ENCODE measurements at places on chromosomes 5 and 9.

DNA sequence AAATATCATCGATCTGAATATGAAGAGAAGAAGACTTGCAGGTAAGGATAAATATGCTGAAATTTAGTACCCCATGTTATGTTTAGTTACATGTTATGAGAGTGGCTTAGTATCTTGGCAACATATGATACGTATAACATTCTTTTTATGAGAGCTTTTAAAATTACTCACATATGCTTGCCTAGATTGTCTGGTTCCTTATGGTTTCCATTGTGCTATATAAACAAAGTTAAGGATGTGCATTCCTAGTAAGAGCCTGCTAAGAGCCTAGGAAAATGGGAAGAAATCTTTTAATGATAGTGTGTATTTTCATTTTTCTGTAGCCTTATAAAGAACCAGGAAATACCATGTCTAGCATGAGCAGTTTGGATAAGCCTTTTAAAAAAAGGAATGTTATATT, 112.0 kb upstream of the KCNN2 start:
- DNase-seq = no peak

DNA sequence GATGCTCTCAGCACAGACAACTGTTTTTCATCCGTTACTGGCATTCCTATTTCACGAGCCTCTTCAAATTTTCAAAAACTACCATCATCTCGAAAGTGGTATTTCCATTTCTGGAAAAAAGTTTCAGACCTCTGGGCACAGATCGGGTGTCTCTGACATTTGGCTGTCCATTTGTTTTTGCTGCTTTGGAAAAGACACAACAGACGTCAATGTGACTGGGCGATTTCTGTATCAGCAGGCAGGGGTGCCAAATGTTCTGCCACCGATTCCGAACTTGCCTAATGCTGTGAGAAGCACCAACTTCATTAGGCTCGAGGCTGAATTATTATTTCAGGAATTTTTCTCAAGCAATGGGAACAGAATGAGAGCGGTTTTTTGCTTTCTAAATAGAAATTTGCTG, 105.6 kb downstream of the ARSB start:
- DNase-seq = no peak

- no peak for DNase-seq
Measured at GRCh38 chr9:33785914-33786313, 9.4 kb upstream of the PRSS3 start.

GRCh38 chr5:151158287-151158661, 695 bp upstream of the ANXA6 start:
- DNase-seq = peak; percentile 27

DNA sequence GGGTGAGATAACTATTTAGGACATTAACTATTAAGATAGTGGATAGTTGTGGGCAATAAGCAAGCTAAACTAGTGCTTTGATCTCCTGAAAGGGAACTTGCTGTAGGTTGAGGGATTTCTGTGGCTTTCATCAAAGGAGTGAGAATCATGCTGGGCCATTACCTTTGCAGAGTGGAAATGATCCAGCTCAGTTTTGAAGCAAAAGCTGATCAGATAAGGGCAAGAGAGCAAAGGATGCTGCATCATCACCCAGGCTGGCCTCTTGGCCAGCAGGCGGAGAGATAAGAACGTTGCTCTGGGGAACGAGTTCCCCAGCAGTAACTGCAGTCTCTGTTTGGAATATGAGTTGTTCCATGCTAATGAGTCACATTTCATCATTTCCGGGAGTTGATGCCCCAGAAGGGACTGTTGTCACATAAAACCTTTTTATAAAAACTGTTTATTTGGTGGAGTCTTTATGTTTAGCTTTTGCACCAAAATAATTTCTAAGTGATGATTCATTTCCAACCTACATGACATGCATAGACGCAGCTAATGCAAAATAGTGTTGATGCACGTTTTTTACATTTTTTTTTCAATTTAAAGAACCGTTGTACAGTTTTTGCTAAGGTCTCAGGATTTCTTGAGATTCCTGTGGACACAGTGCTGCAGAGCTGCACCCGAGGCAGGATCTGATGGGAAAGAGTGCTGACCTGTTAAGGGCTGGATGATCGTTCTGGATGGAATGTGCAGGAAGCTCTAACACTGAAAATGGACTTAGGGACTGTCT, 99.3 kb downstream of the ACTBL2 start:
- DNase-seq = no peak

DNA sequence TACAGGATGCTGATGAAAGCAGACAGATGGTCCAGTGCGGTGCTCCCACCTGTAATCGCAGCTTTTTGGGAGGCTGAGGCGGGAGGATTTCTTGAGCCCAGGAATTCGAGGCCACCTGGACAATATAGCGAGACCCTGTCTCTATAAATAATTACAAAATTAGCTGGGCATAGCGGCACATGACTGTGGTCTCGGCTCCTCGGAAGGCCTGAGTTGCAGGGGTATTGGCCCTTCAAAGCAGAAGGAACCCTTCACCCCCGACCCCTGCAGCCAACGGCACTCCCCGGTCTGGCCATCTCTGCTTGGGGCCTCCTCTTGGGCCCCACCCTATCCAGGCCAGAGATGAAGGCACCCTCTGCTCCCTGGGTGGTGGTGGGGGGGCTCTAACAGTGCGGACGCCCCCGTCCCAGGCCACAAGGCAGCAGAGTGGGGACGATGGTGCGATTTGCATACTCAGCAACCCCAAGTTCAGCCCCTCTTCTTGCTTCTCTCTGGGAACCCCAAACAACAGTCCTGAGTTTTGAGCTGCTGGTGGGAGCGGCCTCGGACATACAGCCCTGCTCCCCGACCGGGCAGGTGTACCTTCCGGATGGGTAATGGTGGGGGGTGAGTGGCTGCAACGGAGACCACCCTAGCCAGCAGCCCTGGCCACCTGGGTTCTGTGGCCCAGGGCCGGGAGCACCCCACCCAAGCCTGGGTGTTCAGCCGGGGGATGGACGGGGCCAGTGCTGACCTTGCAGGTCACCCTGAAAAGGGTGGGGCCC, 50.7 kb downstream of the NACC2 start:
- DNase-seq = no peak

DNA sequence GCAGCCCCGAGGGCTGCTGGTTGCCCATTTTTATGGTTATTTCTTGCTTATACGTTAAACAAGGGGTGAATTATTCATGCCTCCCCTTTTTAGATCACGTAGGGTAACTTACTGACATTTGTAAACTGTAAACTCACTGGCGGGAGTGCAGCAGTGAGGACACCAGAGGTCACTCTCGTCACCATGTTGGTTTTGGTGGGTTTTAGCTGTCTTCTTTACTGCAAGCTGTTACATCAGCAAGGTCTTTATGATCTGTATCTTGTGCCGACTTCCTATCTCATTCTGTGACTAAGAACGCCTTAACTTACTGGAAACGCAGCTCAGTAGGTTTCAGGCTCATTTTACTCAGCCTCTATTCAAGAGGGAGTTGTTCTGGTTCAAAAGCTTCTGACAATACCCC, 155.0 kb upstream of the PRDM9 start:
- no peak for DNase-seq

DNA sequence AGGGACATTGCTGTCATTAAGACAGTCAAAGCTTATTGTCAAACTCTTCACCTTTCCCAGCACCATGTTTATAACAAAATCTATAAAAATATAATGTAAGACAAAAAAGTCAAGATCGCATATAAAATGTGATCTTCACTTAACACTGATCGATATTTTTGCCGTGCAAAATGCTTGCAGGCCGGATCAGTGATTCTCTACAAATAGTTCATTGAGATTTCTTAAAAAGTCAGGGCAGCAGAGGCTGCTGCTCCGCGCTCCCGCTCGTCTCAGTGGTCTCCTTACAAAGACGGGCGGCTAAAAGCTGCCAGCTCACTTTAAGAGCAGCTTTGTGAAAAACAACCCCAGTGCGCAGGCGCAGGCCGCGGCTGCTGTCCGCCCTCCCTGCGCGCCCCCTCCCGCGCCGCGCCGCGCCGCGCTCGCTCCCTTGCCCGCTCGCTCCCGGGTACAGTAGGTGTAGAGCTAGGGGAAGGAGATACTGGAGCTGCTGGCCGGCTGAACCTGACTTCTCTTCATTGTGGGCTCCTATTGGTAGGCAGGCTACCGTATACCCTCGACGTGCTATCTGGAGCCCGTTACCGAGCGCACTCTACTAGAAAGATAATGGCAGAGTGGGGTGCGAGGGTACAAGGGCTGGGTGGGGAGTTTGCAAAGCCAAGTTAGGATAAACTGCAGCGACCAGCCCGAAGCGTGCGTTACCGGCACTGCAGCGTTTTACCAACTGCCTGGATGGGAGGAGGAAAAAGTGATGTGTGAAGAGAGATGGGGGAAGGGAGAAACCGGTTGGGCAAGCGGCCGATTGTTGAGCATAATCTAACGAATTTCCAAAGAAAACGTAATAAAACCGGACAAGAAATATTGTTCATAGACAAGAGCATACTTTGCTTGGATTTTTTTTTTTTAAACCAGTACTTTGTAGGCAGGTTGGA, at the start of gene ARRDC3:
ARRDC3 (minus strand) TSS at position 291 of the 929 bp plus-strand sequence; CDS start at position 66, 225 bp downstream.
- DNase-seq = peak; percentile 97

DNA sequence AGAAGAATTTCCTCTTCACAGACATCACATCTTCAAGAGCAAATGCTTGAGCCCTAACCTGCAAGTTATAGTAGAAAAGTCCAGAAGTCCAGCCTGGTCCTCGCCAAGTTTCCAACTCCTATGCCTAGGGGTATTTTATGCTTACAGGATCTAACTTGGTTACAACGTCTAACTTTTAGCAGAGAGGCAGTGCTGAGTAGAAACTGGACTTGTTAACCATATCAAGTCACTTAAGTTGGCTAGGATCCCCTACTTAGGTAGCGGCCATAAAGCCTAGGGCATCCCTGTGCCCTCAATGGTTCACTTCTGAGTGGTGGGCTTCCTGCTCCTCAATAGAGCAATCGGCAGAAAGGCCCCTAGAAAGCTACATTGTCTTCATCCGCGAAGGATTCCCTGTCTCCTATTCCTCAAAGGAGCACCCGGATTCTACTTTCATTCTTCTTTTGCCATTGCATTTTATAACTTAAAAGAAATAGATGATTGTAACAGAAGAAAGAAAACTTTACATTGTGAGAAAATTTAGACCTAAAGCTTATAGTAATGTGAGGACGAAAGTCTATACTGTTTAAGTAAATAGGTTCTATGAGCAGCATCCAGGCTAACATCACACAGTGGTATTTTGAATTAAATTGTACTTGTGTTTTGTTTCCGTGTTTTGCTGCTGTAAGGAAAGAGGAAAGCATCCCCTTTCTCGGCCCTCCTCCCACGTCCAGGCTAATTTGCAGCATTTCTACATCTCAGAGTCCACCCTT, 1.3 kb upstream of the MTAP start:
- DNase-seq = no peak

DNA sequence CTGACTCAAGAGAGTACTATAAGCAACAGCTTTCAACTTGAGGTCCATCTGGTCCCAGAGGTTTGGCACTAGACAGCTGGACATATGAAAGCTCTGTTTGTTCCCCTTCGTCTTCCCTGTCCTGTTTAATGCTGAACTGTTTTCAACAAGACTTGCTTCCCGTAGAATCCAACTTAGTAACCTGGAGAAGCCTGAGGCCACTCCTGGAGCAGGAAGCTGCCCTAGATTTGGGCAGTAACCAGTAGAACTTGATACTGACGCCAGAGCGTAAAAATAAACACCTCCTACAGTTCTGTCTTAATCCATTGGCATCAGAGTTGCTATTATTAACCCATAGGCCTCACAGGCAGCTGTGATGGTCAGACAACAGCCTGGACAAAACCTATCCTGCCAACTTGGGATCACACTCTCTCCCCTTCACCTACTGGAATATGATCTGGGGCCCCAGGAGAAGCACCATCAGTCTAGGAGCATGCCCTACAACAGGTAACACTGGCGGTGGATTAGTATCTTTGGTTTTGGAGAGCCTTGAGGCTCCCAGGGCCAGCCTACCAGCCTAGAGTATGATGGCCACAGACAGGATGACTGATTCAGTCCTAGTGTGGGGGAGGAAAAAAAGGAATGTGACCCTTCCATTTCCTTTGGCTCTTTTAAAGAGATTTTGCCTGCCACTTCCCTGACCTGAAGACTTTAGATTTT, 29.2 kb downstream of the RUSC2 start:
- DNase-seq = no peak

GRCh38 chr9:81759680-81760215, 70.4 kb upstream of the TLE1 start:
- DNase-seq = no peak

DNA sequence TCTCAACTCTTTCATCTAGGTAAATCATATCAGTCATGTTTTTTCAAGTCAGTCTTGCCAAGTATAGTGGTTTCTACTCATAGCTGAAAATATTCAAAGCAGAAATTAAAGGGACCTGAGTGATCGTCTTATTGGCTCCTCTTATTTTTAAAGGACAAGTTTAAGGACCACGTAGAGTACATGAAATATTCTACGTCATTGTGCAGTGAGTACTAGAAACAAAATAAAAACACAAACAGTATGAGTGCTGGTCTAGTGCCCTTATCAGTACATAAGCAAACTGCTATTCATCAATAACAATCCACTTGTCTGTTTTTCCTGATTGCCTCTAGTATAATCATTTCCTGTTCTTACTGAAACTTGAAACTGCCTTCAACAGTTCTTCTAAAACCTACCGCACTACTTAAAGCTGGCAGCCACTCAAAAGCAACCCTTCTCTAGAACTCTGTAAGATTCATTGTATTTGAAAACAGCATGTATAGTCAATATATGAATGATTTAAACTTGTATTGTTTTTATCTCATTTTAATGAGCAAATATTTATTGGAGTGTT, 853.7 kb downstream of the TAF11L14 start:
- no peak for DNase-seq

GRCh38 chr5:142611154-142611553, 74.7 kb downstream of the FGF1 start:
- no peak for DNase-seq

GRCh38 chr9:72400866-72401265, 35.9 kb upstream of the ZFAND5 start:
- no peak for DNase-seq

GRCh38 chr5:29197631-29198454, 1995.6 kb upstream of the CDH6 start:
- no peak for DNase-seq

- no peak for DNase-seq
Measured at GRCh38 chr5:39547553-39548154, 122.9 kb upstream of the DAB2 start.

- DNase-seq = no peak
Measured at GRCh38 chr5:167813389-167813788, 478.1 kb upstream of the WWC1 start.

DNA sequence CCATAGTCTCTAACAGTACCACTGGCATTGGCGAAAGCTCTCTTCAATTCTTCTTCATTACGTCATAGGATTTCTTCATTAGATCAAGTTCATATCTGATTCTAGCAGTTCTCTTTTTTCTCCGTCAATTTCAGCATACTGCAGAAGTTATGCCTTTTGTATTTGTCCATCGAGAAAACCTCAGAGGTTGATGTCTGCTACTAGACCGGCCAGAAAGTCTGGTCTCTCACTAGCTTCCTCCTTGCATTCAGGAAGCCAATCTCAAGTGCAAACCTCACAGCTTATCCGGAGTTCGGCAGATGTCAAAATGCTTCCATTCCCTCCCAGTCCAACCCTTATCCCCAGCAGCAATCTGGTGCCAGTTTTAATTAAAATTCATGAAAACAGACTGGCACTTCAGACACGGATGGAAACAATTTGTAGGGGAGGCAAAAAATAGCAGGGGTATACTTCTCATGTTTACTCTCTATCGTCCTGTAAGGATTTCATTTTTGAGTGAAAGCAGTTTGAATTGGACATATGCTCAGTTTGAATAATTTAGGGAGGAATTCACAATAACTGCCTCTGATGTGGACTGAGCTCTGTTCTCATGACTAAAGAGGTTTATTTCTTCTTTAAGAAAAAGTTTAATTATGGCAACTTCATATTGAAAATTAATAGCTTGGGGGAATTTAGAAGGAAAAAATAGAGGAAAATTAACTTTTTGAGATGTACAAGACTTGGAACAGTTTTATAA, 56.4 kb upstream of the TMC1 start:
- peak; percentile 77 for DNase-seq

Measured in DMS 273 treated with DMSO at 0.1 percent for 48 hours (cell line).